ENCODE measurements at places on chromosomes 6 and 20. TPM values are rescaled to one million over a fixed set of nuclear protein-coding genes. Genes with fewer than 3 reads are reported as not detected.

DNA sequence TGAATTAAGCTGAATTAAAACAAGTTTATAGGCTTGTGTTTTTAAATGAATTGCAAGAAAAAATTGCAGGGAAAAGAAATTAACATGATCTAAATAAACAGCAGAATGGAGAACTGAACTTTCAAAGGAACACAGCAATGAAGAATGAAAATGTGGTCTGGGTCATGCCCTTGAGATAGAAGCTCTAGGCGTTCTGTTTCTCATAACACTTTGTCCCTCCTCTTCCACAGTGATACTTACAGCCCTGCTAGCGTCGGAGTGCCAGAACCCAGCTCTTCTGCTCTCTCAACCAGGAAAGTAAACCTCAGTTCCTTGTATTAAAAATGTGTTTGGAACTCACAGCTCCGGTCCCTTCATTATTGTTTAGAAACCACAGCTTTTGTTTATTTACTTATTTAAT lies 11.4 kb downstream of the HMGCLL1 start:
- H3K4me1 ChIP-seq: no peaks in the 10 kb centered on the region
- H3K27ac ChIP-seq: no peak overlapping the region
- H3K36me3 ChIP-seq: no peaks in the 10 kb centered on the region

DNA sequence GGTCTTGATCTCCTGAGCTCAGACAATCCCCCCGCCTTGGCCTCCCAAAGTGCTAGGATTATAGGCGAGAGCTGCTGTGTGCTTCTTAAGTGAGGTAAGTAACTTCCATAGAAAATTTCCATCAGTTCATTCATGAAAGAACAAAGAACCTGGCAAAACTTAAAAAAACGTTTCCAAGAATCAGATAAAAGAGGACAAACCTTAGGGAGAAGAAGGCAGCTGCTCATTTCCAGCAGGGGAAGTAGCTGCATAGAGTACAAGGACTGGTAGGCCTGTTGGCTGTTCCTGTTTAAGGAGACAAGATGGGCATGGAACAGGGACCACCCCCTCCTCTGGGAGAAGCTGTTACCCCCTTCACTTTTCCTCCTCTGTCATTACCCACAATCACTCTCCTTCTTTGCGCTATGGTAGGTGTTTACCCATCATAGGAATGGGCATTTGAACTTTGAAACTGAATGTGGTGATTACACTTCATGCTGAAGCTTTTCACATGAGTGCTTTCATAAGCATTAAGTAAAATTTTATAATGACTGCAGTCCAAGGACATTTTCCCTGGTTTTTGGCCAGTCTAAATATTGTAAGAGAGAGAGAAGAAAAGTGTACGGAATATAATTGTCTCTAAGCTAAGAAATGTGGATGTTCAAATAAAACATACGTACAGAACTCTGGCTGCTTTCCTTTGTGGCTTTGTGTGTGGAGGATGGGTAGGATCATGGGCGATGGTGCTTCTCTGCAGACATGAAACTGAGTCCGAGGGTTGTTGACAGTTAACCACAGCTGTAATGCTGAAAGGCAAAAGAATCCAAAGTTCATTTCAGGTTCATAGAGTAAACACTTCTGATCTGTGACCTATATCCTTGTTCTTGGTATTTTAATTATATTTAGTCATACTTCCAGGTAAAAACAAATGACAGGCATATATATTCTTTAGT lies 56.4 kb downstream of the CCN2 start:
- H3K4me3 ChIP-seq: no peak overlapping the region
- H3K4me1 ChIP-seq: 0 out of 2 replicates have a peak, but pooled peaks cover 3% of the 10 kb centered on the region
- H3K36me3 ChIP-seq: no peaks in the 10 kb centered on the region
- no peaks in the 10 kb centered on the region for H3K27me3 ChIP-seq

DNA sequence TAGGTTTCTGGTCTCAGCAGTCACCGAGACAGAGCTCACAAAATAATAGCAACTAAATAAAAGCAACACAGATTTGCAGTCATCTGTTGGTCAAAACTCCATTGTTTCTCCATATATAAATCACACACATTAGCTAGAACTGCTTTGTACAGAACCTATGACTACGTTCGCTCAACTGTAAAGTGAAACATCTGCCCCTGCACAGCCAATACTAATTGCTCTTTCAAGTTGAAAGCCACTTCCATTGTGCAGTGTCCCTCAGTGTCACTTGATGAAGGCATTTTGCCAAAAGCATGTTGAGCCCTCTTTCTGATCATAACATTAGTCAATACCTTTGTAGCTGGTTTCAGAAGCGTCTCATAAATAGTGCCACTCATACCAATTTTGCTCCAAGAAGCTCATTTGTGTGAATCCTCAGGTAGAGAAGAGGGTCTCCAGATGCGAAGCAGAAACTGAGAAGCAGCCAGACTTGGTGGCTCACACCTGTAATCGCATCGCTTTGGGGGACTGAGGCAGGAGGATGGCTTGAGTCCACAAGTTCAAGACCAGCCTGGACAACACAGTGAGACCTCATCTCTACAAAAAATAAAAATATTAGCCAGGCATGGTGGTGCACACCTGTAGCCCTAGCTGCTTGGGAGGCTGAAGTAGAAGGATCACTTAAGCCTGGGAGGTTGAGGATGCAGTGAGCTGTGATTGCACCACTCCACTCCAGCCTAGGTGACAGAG lies 68.9 kb downstream of the PERP start:
- no peaks in the 10 kb centered on the region for H3K36me3 ChIP-seq
- H3K4me3 ChIP-seq: no peak overlapping the region
- no peaks in the 10 kb centered on the region for H3K27me3 ChIP-seq

GRCh38 chr6:106870069-106870468 lies 104.5 kb downstream of the CD24 start:
- H3K4me3 ChIP-seq: no peak overlapping the region
- no peaks in the 10 kb centered on the region for H3K4me1 ChIP-seq
- no peak overlapping the region for H3K27ac ChIP-seq

The HLA-DQB2 gene
- not detected for total RNA-seq

The SLC13A3 gene
- total RNA-seq: 2.5 TPM

GRCh38 chr6:149454346-149454848 lies 30.4 kb downstream of the ZC3H12D start:
- no peak overlapping the region for H3K27ac ChIP-seq
- H3K36me3 ChIP-seq: no peaks in the 10 kb centered on the region
- H3K27me3 ChIP-seq: peaks cover 17% of the 10 kb centered on the region
- peaks cover 14% of the 10 kb centered on the region for H3K4me1 ChIP-seq

- H3K27me3 ChIP-seq: peaks cover 10% of the 10 kb centered on the region
- H3K4me1 ChIP-seq: no peaks in the 10 kb centered on the region
- no peaks in the 10 kb centered on the region for H3K36me3 ChIP-seq
- H3K4me3 ChIP-seq: no peak overlapping the region
- DNase-seq: no peak
Observed at GRCh38 chr20:23435626-23436539, 3.6 kb upstream of the CSTL1 start.
